ENCODE measurements at places on chromosomes 7 and 10.
A peak's percentile ranks its signal among the peaks of the same experiment; 100 is the strongest.

- no peak for DNase-seq
Measured at GRCh38 chr10:117865945-117866344, 180.8 kb downstream of the RAB11FIP2 start.

DNA sequence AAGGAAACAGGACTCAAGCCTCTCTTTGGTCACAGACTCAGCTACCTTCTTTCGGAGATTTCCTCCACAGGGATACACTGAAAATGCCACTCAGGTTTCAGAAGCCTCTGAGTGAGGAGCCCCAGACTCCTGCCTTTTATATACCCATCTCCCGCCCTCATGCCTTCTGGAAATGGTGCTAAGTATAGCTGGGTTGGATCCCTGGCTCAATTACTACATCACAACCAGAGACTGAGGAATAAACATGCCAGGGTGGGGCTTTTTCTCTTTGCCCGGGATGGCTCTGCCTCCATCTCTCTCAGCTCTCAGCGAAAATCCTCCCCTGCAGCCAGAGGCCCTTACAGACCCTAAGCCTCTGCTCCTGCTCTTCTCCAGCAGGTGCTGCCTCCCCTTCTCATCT lies 299.5 kb downstream of the KCNMA1 start:
- DNase-seq: no peak

- no peak for DNase-seq
Measured at GRCh38 chr10:45379891-45380540, 6.0 kb downstream of the ALOX5 start.

DNA sequence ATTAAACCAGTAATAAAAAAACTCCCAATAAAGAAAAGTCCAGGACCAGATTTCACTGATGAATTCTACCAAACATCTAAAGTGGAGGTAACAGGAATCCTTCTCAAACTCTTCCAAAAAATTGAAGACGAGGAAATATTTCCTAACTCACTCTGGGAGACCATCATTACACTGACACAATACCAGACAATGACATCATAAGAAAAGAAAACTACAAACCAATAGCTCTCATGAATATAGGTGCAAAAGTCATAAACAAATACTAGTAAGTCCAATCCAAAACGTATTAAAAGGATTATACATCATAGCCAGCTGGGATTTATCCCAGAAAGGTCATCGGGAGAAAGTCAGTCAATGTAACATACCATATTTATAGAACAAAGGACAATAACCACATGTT lies 94.0 kb upstream of the RAB18 start:
- no peak for DNase-seq

- DNase-seq: no peak
Measured at GRCh38 chr7:113394856-113395255, 276.5 kb upstream of the SMIM30 start.

DNA sequence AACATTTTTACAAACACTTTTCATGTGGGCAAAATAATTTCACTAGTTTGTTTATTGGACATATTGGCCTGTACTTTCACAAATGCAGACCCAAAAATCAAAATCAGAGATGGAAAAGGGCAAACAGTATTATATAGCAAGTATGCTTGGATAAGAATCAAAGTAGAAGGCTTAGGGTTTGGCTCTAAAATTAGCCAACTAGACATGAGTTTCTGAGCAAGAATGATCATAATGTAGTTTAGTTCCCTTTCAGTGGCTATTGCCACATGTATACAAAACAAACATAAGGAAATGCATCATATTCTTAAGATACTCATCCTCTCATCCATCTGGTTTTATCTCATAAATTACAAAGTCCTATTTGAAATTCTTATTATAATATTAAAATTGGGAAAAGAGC lies 132.5 kb downstream of the IMMP2L start:
- no peak for DNase-seq

DNA sequence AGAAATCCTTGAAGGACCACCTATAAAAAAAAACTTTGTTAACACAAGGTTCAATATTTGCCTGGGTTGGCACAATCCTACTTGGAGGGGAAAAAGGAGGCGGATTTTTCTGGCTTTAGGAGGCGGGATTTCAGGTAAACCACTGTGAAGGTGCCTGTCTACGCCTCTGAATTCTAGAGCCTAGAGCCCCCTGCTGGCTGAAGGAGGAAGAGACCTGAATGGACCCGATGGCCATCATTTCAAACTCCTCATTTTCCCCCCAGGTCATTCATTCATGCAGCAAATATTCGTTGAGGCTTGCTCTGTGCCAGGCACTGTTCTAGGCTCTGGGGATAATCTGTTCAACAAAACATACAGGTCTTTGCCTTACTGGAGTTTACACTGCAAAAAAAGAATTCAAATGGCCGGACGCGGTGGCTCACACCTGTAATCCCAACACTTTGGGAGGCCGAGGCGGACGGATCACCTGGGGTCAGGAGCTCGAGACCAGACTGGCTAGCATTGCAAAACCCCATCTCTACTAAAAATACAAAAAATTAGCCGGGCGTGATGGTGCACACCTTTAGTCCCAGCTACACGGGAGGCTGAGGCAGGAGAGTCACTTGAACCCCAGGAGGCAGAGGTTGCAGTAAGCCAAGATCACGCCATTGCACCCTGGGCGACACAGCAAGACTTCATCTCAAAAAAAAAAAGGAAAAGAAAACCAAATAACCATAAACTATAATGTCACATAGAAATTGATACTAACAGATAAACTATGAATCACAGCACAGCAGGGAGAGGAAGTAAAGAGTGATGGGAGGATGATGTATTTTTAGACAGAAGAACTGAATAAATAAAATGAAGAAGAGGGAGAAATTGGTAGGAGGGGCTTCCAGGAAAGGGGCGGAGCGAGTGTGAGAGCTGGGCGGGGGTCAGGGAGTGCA lies 90.1 kb upstream of the NFE2L3 start:
- peak; percentile 40 for DNase-seq

- no peak for DNase-seq
Measured at GRCh38 chr10:33496096-33496495, 161.6 kb upstream of the NRP1 start.

Data from activated CD8-positive, alpha-beta memory T cell treated with anti-CD3 and anti-CD28 coated beads for 4 hours (primary cell).